ENCODE measurements at places on chromosomes 12 and 14.

- no peak for DNase-seq
Observed at GRCh38 chr12:122402264-122402663, 20.2 kb downstream of the CLIP1 start.

DNA sequence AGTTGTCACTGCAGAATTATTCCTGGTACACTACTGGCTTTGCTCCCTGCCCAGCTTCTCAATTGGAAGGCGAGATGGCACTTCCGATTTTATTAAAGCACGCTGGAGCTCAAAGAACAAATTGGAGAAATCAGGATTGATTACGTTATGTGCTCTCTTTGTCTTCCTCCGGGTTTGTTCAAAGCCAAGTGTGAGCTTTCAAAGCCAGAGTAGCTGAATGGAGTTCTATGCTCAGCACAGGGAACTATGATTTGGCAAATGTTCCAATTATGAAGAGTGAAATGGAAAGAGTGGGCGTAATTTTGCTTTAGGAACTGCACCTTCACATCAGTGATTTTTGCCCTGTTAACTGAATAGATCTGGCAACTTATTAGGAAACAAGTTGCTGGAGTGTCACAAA lies 72.4 kb downstream of the FLRT2 start:
- DNase-seq = no peak

DNA sequence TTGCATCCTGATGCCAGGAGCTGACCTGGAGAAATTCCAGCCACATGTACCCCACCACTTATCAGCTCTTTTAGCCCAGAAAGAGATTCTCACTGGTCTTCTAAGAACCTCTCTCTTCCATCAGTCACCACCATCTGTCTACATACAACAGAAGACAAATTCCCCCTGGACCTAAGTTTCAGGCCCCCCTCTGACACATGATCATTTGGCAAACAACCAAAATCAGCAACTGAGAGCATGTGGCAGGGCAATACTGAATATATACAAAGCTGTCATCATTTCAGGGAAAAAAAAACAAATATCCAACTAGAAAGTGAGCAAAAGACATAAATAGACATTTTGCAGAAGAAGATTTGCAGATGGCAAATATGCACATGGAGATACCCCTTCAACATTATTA lies 180.2 kb downstream of the FOXN3 start:
- DNase-seq = no peak

GRCh38 chr14:104434214-104435076 lies 145.1 kb upstream of the C14orf180 start:
- no peak for DNase-seq

- no peak for DNase-seq
Observed at GRCh38 chr14:75871181-75871880, 110.5 kb downstream of the TGFB3 start.

GRCh38 chr14:69814397-69814796 lies 17.4 kb upstream of the SLC10A1 start:
- no peak for DNase-seq

GRCh38 chr12:31647086-31647491 lies 12.4 kb upstream of the ETFBKMT start:
- no peak for DNase-seq

- DNase-seq = no peak
Observed at GRCh38 chr12:18296201-18296908, 35.0 kb downstream of the PIK3C2G start.

- DNase-seq = no peak
Observed at GRCh38 chr12:19382111-19382526, 57.2 kb upstream of the AEBP2 start.

DNA sequence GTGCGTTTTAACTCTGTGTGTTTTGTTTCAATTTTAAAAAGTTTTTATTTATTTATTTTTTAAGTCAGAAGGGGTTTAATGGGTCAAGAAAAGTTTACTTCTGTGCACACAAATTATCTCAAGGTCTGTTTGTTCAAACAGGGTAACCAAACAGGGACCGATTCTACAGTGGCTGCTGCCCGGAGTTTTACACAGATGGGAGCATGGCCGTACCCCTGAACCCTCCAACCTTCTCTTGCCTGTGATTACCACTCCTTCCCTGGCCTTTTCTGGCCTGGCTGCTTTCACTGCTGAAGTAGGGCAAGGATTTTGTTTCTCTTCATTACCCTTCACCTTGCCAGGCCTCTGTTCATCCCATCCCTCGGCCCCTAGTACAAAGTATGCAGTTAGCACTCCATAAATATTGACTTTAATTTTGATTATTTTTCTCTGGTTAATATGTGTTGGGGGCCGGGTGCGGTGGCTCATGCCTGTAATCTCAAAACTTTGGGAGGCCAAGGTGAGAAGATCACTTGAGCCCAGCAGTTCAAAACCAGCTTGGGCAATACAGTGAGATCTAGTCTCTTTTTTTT lies 15.8 kb upstream of the FBXL14 start:
- no peak for DNase-seq

GRCh38 chr12:53939141-53940108 lies 794 bp downstream of the HOXC13 start:
- DNase-seq = no peak

DNA sequence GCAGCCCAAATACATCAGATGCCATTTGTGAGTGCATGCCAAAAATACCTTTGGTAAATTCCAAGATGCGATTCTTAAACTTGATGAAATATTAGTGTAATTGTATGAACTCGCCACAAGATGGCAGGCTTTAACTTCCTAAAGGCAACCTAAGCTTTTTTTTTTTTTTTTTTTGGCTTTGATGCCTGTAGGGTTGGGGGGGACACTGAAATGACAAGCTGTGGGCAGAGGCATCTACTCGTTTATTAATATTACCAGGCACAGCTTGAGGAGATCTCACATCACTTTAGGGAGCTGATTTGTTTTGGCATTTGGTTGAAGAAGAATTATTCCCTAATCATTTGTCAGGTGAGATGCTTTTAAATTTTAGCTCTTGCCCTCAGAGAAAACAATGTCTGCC lies 126.7 kb upstream of the CCDC196 start:
- peak; percentile 72 for DNase-seq

DNA sequence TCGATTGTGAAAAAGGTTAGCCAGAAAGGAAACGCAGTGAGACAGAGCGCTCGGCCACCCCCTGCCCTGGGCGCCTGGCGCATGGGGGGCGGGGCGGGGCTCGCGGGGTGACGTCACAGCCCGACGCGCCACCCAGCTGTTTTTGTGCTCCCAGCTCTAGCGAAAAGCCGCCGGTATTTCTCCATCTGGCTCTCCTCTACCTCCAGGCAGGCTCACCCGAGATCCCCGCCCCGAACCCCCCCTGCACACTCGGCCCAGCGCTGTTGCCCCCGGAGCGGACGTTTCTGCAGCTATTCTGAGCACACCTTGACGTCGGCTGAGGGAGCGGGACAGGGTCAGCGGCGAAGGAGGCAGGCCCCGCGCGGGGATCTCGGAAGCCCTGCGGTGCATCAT lies at the start of gene GABARAPL1:
TSS of gene GABARAPL1 (plus strand) at position 139 of the 393 bp plus-strand sequence. CDS start at position 392, 253 bp downstream.
- peak; percentile 74 for DNase-seq

- DNase-seq = no peak
Observed at GRCh38 chr12:9730011-9730410, 2.9 kb downstream of the CLECL1 start.

GRCh38 chr14:32018391-32019092 lies 58.6 kb upstream of the ARHGAP5 start:
- DNase-seq = no peak

DNA sequence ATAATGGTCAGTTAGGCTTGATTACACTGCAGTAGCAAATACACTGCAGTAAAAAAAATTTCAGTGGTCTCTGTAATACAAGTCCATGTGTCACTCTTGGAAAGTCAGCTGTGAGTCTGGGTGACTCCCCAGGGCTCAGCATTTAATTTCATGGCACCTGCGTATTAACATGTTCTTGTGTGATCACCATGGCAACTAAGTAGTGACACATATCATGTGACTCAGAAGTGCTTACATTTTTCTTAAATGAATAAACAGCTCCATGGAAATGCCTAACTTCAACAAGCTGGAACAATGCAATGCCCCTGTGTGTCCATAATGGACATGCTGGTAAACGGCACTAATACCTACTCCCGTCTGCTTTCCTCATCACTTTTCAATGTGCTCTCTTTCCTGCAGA lies 88.5 kb upstream of the ANO4 start:
- no peak for DNase-seq

GRCh38 chr12:52627395-52628110 lies 9.2 kb upstream of the KRT73 start:
- DNase-seq = no peak

GRCh38 chr12:97752129-97752528 lies 289.5 kb downstream of the RMST start:
- DNase-seq = no peak

DNA sequence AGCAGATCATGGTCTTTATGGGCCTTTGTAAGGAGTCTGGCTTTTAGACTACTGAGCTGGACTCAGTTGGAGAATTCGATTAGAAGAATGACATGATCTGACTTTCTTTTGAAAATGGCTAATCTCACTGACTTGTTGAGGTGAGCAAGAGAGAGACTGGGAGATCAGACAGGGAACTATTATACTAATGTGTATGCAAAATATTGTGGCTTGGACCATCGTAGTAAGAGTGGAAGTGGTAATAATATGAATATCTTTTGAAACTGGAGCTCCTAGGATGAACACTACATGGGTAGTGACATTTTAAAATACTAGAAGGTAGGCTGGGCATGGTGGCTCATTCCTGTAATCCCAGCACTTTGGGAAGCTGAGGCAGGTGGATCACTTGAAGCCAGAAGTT lies 56.2 kb upstream of the CCT2 start:
- DNase-seq = peak; percentile 1

DNA sequence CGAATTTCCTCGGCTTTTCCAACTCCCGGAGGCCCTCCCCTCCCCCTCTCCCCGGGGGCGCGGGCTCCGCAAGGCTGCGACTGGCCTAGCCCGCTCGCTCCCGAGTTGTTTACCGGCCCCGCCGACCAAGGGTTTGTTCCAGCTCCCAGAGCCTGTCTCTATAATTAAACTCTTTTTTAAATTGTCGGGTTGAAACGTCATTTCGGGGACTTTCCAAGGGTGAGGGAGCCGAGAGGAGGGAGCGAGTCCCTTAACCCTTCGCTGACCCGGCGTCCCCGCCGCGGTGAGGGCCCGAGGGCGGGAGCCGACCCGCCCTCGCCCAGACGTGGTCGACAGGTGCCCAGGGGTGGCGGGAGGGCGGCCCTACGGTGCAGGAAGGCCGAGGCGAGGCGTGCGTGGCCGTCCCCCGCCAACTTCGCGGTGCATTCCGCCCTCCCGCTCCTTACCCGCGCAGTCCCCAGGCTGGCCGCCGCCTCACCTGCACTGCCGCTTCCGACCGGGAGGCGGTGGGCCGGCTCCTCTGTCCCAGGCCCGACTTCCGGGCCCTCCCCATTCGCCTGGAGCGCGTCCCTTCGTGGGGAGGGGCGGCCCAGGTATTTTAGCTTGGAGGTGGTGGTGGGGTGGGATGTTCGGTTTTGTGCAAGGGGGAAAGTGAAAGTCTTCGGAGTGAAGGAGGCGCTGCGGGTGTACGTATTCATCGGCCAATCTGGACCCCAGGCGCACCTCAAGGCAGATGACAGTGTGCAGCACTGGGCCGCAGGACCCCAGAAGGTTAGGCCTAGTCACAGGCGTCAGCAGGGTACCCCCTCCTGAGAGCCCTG lies 2.9 kb upstream of the ZFP36L1 start:
- DNase-seq = peak; percentile 74

DNA sequence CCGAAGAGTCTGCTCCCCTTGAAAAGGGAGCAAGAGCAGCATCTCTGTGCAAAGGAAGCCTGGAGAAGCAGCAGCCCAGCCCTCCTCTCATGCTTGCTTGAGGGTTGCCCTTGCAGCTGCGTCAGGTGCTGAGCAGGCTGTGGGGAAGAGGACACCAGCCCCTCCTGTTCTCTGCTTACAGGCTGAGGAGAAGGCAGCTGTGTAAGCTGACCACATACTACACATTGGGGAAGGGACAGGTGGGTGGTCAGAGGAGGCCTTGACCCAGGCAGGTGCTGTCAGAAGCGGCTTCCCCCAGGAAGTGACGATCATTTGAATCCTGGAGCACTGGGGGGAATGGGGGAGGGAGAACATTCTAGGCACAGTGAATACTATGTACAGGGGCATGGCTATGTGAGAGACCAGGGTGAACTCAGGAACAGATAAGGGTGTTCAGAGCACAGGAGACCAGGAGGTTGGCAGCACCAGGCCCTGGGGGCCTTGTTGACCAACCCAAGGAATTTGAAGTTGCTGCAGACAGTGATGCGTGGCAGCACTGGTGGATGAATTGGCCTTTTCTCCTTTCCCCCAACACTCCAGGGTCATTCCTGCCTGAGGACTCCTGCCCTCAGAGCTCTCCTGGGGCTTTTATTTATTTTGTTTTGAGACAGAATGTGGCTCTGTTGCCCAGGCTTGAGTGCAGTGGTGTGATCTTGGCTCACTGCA lies 2.7 kb upstream of the KLC1 start:
- DNase-seq = no peak

DNA sequence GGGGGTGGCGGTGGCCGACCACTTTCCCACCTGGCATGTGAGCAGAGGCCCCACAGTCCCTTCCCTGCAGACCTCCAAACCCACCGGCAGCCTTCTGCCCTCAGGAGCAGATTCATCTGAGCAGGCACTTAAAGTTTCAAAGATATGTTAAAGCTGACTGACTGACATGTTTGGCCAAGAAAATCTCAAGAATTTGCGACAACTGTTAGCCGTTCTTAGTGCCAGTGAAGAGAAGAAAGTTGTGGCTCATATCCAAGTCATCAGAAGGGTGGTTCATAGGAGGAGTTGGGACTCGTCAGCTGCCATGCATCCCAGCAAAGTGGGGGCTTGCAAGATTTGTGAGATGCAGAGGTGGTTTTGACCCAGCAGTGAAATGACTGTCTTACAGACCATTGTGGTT lies 27.2 kb downstream of the ELK3 start:
- DNase-seq = no peak

- no peak for DNase-seq
Observed at GRCh38 chr14:99039331-99040041, 232.5 kb downstream of the BCL11B start.

DNA sequence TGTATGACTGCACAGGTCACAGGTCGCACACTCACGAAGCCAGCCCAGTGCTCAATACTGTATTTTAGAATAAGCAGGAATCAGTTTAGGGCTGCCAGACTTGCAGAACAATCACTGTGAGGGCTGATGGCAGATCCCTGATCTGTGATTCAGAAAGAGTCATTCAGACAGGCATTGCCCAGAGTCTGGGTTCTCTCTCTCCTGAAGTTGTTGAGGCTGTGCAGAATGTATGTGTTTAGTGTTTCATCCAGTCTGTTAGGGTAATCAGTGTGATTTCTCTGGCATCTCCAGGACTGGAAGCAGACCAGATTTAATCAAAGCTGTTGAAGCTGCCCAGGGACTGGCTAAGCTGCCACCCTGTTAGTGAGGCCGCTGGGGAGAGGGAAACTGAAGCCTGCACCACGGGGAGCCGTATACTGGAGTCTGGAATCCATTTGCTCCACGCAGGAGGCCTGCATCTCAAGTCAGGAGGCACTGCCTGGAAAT lies 69.3 kb downstream of the ETV6 start:
- no peak for DNase-seq

- no peak for DNase-seq
Observed at GRCh38 chr14:100017553-100017952, 47.7 kb upstream of the EVL start.
